Activated T-cell treated with anti-CD3 and anti-CD28 coated beads, Interleukin-2, amount 50 U/mL, for 72 hours (primary cell): ENCODE measurements at places on chromosomes 3 and 15.

DNA sequence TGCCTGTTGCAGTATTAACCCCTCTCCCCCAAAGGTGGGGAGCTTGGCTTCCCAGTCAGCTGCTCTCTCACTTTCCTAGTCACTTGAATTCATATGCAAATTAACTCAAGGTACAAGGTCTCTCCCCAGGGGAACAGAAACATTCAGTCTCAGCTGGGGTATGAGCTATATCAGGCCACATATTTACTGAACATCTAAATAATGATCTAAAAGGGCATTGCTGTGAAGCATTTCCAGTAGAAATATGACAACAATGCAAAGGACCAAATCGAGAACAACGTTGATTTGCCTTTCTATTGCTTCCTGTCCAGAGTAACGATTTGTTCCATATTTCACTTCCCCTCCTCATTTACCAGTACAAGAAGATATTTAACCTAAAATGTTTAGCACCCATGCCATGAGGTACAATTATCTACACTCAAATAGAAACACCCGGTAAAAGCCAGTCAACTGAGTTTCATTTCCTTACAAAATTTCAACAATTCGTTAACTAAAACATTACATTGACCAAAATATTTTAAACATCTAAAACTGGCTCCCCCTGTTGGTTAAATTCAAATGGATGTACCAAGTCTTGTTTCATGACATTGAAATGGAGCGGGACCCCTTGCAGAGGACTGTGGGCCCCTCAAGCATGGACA is 36.5 kb upstream of the KLHL6 start:
- no peak for DNase-seq

DNA sequence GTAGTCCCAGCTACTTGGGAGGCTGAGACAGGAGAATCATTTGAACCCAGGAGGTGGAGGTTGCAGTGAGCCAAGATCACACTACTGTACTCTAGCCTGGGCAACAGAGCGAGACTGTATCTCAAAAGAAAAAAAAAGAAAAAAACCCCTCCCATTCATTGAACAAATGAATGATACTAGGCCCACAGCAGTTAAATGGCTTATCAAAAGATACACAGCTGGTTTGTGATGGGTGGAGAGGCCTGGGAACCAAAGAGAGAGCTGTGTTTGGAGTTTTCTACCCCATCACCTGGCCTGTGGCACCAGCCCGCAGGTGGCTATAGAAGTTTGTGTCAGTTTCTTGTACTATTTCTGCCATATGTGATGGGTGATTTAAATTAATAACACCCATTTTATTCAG is 43.1 kb upstream of the LCTL start:
- DNase-seq: no peak

DNA sequence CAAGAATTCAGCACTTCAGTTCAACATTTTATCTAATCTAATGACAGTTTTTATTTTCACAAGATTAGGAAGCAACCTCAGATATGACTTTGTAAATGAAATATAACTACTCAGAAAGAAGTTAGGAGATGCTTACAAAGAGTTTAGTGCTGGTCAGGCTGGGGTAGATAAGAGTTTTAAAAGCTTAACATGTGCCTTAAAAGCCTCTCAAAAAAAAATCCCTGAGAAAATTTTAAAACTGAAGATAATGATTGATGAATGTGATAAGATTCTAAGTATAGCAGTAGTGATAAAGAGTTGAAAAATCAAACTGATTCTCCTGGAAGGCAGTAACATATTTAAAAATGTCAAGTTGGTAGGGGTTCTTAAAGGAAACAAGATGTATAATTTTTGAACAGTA is 478.2 kb downstream of the NLGN1 start:
- no peak for DNase-seq

DNA sequence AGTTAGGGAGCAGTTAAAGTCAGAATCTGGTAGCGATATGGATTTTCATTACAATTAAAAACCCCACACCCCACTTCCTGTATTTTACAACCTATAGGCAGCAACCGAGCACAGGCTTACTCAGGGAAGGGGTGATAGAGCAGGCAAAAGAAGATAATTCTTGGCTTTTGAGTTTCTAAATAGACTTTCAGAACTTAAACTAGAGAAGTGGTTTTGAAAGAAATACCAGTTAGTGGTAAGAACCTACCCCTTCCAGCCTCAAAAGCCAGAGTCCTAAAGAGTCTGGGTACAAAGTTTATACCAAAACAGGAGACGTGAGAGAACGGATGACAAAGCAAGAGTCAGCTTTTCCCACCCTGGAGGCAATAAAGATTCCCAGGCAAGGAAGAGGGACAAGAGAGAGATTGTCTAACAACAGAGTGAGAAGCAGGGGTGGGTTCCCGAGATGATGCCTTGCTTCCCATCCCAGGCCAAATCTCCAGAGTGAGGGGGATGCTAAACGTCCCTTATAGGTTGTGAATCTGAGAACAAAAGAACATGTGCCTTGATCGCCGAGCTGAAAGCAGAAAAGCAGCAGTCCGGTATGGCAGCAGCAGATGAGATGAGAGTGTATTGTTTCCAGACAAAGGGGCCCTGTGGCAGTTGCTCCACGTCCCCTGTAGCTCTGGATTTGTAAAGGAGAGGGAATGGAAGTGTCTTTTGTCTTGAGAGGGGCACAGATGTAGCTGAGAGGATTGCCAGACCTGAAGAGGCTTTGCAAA is 36.8 kb downstream of the KLHL6 start:
- no peak for DNase-seq

DNA sequence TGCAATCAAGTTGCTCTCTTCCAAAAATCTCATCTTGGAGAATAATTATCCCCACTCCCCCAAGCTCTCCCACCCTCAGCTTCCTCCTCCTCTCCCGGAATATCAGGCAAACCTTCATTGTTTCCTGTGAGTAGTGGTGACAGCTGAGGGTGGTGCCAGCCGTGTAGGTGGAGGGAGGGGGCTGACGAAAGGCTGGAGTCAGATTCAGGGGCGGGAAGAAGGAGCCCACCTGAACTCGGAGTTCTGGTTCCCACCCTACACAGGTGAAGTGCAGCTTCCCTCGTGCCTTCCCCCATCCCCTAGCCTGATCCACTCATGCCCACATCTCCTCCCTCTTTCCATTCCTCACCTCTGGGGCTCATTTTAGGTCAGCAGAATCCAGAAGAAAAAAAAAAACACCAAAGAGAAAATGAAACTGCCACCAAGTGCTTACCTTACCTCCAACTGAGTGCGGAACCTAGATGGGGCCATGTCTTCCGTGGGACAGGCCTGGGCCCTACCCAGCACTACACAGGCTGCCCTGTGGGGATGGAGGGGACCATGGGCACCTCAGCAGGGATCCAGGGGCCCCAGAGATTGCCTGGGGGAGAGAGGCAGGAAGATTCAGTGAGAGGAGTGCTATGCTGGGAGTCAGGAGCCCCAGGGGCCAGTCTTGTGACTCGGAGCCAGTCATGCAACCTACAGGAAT is 81.3 kb downstream of the ADCY5 start:
- no peak for DNase-seq

DNA sequence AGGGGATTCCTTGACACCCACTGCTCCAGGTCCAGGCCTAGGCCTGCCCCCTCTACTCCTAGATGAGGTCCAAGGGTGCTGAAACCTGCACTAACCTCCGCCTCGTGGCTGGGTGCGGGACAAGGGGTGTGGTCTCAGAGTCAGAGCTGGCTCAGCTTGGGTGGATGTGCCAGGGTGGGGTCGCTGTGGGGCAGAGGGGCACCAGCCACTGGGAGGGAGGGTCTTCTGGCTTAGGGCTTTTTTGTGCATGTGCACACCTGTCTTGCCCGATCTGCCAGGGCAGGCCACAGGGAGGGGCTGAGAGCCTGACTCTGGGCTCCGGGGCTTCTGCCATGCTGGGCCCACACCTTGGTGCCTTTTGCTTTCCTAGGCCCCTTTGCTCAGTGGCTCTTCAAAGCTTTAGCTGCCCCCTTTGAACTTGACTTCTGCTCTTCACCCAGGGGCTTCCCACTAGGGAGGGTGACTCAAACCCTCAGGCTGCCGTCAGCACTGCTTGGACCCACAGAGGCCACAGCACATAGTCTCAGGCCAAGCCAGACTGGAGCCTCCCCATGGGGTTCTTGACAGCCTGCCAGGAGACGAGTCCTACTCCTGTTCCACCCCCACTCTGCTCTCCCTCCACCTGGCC is 73.0 kb downstream of the KLF13 start:
- DNase-seq: peak; percentile 77

DNA sequence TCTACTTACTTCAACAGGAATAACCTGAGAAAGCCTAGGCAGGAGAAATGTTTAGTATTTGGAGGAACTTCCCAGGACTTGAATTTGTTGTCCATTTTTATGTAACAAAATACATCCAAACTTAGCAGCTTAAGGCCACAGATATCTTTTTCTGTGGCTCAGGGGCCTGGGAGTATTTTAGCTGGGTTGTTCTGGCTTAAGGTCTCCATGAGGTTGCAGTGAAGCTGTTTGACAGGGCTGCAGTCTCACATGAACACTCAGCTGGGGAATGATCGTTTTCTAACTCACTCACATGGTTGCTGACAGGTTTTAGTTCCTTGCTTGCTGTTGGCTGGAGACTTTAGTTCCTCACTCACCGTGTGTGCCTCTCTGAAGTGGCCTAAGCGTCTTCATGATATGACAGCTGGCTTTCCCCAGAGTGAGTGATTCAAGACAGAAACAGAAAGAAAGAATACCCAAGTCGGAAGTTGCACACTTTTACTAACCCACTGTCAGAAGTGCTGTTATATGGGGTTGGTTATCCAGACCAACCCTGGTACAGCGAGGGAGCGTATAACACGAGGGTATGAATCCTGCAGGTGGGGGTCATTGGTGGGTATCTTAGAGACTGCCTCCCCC is 229.7 kb upstream of the TBL1XR1 start:
- peak; percentile 71 for DNase-seq

DNA sequence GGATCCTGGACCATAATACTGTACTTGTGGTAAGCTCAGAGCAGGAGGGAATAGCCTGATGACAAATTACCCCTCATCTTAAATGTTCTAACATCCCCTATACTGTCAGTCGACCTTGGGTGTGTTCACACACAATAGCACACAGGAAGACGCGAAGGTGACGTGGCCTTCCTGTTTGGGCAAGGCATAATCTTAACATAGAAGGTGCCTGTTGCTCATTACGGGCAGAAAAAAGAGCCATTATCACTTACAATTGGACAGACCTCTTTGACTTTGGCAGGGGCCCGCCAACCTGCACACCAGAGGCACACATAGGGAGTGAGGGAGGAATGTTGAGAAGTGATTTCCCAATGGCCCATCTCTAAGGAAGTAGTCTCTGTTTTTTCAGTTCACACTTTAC is 144.2 kb downstream of the ANO10 start:
- DNase-seq: peak; percentile 65

- no peak for DNase-seq
Observed at GRCh38 chr15:74913041-74913440, 6.4 kb upstream of the FAM219B start.

DNA sequence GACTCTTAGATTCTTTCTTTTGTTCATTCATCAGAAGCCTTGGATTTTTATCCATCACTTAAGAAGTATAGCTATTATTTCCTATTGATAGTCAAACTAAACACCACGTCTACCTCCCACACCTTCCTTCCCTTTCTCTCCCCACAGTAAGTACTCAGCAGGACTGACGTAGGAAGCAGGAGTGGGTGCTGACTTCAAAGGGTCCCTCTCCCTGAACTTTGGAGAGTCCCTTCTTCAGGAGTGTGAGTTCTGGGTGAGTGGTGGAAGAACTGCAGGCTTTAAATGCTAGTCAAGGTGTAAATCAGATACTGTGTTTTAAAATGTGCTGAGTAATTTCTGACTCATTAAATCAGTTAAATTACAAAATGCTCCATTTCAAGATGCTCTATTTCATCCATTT is 126.5 kb upstream of the BFSP2 start:
- DNase-seq: no peak

DNA sequence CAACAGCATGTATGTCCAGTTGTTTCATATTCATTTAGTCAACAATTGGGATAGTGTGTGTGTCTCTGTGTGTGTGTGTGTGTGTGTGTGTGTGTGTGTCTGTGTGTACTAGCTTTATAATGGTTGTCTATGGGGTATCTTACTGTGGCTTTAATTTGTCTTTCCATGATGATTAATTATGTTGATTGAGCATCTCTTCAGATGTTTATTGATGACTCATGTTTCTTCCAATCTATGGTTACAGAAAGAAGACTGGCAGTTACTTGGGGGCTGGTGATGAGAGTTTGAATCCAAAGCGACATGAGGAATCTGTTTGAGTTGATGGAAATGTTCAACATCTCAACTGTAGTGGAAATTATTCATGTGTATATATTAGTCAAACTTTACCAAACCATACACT is 440.1 kb downstream of the ZNF385D start:
- DNase-seq: no peak

DNA sequence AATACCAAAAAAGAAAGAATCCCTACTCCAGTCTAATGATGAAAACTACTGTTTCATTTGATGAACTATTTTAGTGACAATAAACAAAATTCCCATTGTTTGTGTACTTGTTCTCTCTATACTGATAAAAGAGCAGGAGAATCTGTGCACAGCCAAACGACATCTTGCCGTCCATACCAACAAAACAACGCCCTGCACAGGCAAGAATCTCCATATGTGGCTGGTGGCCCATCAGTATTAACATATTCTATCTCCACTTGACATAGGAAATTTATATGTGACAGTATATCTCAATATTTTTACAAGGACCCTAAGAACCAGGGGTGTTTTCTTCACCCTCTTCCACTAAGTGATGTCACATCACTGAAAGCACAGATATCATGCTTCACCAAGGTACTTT is 279.5 kb downstream of the ULK4 start:
- DNase-seq: no peak

- DNase-seq: no peak
Observed at GRCh38 chr3:197833930-197834715, 43.1 kb downstream of the LRCH3 start.

- no peak for DNase-seq
Observed at GRCh38 chr15:47934342-47934741, 186.4 kb upstream of the SLC24A5 start.

DNA sequence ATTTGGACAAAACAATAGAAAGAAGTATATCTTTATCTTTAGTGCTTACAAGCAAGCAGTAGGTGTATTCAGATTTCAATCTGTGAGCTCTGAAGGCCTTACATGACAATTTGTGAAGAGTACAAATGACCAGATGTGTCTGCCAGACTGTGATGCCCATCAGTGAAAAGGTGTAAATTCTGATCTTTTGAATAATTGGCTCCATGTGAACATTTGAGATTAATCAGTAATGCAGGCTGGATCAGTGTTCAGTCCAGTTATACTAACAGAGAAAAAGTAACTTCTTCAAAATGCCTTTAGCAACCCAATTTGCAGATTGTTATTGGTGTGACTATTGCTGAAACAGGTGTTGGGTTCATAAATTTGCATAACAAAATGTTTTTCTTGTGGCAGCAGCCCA is 5.2 kb downstream of the IQCH start:
- no peak for DNase-seq

GRCh38 chr15:100733101-100733842 is 130.9 kb downstream of the ASB7 start:
- DNase-seq: no peak

- no peak for DNase-seq
Observed at GRCh38 chr3:193589129-193589528, 3.9 kb upstream of the OPA1 start.
